Stimulated activated CD4-positive, alpha-beta T cell treated with anti-CD3 and anti-CD28 coated beads, Interleukin-15, amount 100 ng/mL, for 1 hour (primary cell): ENCODE measurements at places on chromosomes 6 and 20.

GRCh38 chr6:131844243-131844841, 36.5 kb downstream of the ENPP1 start:
- no peak for DNase-seq

- no peak for DNase-seq
These were observed 930.8 kb downstream of the TFAP2A start for GRCh38 chr6:9484091-9484490.

DNA sequence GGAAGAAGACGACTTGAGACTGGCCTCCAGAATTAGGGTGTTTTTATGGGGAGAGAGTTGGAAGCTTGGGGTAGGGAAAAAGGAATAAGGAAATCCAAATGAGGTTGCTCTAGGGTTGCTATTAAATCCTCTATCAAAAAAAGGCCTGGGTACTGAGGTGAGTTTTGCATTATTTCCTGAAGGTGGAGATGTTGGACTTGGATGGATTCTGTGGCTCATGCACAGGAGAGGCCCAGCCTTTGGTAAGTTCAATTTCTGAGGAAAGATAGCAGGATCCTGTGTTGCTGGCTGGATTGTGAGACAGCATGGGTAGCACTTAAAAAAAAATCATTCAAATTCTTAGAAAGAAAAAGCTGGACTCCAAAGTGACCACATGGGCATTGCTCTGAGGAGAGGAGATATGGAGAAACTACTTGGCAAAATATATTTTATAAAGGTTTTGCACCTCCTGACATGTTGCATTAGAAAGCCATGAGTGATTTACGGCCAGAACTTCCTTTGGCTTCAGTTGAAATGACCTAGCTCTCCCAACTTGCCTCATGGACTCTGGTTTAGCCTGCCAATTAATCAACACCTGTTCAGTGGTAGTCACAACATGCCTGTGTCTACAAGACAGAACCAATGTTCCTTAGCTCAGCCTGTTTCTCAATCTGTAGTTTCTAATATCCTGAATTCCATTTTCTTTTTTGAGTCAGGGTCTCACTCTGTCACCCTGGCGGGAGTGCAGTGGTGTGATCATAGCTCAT, 152.1 kb upstream of the RALGAPA2 start:
- no peak for DNase-seq

GRCh38 chr6:38187325-38187724, 367.8 kb downstream of the ZFAND3 start:
- DNase-seq, result no peak

- no peak for DNase-seq
These were observed 123.3 kb downstream of the TBX18 start for GRCh38 chr6:84641076-84641475.

DNA sequence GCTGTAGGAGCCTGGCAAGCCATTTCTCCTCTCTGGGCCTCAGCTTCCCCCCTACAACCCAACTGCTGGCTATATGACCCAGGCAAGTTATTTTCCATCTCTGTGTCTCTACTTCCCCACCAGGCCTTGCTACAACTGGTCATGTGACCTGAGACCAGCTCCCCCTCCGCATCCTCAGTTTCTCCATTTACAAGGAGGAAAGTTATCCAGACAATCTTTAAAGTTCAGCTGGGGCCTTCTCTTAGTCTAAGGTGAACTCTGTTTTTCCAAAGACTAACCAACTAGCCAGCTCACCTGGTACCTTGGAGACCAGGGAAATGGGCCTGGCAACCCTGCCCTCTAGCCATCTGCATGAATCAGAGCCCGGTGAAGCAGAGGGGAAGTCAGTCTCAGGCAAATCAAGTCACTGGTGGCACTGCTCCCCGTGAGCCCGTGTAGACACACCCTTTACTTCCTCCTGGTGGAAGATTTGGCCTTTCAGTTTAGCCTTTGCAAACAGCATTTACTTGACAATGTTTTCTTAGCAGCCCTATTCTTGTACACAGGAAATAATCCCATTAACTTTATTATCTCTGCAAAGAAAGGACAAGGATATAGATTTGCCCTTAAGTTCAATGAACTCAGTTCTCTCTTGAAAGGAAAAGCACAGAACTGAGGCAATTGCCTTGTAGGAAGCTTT, 157.7 kb downstream of the VEGFA start:
- no peak for DNase-seq

GRCh38 chr6:97067045-97067444, 142.5 kb downstream of the KLHL32 start:
- no peak for DNase-seq

DNA sequence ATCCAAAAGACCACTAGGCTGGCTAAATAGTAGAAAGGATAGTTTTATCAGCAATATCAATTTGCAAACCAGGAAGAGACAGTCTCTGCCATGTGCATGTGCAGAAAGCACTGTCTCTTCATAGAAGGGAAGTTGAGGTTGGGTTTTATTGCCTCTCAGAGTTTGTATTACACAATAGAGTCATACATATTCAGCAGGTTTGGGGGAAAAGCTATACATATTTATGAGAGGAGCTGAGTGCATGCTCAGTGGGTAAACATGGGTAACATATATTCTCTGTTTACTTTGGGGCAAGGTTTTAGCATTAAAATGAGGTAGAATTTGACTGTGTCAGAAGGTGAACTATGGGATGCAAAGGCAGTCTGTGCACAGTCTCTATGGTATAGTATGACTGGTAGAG, 14.9 kb downstream of the TMEM170B start:
- DNase-seq, result no peak

- no peak for DNase-seq
These were observed 77.2 kb downstream of the BACH2 start for GRCh38 chr6:90219209-90219985.

DNA sequence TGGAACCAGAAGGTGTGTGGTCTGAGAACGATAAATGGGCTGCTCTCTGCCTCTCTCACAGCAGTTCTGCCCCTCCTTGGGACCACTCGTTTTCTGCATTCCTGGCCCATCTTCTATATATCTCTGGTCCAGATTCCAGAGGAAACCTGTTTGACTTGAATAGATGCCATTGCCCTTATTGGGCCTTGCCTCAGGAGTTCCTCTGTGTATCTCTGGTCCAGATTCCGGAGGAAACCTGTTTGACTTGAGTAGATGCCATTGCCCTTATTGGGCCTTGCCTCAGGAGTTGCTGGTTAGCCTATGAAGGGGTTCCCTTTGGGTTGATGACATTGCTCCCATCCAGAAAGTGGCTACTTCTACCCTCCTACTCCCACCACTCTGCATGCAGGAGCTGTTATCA, 189.4 kb downstream of the SLC16A10 start:
- DNase-seq, result no peak

DNA sequence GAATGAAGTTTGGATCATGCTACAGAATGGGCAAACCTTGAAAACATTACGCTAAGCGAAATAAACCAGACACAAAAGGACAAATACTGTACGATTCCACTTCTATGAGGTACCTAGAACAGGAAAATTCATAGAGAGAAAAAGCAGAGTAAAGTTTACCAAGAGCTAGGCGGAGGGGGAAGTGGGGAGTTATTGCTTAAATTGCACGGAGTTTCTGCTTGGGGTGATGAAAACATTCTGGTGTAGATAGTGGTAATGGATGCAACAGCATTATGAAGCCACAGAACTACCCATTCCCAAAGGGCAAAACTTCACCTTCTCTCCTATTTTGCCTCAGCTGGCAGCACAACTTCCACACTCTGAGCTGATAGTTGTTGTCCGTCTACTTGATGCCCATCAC, 6.4 kb upstream of the PDYN start:
- DNase-seq, result no peak

DNA sequence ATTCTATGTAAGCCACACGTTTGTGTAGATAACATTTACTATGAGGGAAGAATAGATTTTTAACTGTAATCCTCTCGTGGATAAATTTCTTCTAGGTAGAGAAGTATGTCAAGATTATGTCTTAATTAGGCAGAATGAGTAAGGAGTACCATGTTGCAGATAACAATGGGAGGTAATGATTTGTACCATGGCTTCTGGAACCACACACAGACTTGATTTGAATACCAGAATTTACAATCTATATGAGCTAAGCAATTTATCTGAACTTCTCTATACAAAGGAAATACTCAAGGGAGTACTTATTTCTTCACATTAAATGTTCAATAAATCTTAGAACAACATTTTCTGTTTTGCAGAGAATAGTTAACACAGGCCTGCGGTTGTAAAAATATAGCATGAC, 51.5 kb downstream of the RPS12 start:
- DNase-seq, result no peak

DNA sequence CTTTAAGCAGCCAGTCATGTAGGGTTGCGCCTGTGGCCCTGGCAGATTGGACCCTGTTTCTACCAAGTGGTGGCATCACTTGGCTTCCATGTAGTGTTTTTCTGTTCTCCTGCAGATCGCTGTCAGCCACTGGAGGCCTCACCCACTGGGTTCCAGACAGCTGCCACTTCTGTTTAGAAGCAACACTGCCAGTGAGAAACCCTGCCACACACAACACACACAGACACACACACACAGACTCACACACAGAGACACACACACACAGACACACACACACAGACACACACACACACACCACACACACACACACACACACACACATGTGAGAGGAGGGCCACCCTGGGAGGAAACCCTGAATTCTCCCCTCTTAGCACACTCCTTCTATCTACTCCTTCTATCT, 51.8 kb downstream of the UTRN start:
- no peak for DNase-seq

DNA sequence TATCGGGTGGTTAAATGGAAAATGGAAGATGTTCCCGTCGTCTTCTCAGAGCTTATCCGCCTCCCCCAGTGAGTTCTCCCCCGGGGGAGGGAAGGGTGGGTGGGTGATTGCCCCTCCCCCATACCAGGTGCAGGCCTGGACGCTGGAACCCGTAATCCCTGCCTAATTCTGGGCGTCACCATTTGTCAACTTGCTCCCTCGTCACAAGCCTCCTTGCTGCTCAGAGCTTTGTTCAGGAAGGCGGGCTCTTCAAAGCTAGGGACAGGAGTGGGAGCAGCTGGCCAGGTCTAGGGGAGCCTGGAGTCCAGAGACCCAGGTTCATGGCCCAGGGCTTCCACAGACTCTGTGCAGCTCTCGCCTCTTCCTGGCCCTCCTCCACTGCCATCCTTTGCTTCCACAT, 25.6 kb downstream of the CDH22 start:
- DNase-seq, result no peak

- no peak for DNase-seq
These were observed 54.8 kb upstream of the AKIRIN2 start for GRCh38 chr6:87756858-87757257.

GRCh38 chr6:19789100-19789803, 47.9 kb upstream of the ID4 start:
- no peak for DNase-seq

- no peak for DNase-seq
These were observed 11.2 kb downstream of the ZCCHC3 start for GRCh38 chr20:308427-309038.

GRCh38 chr6:130115036-130115435, 96.7 kb downstream of the L3MBTL3 start:
- DNase-seq, result no peak

GRCh38 chr20:23752481-23753193, 1.9 kb upstream of the CST1 start:
- no peak for DNase-seq

DNA sequence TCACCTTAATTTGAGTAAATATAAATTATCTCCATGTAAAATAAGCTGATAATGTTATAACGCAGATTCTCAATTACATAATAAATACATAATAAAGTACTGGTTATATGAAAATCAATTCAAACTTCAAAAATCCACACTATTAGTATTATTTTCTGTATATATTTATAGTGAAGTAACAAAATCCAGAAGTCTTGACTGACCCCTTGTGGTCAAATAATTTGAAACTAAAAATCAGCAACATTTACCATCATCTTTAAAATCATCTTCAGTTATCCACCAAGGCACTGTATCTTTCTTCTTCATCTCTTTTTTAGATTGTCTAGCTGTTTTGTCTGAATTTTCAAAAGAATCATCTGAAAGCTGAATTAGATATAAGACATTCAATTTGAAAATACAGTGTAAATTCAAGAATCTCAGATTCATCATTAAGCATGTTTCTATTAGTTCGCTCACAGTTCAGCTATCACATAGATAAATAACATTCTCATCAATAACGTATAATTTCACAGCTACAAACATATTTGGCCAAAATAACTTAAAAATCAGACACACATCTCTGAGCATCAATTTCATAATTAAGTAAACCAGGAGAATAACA, 6.5 kb downstream of the CEP162 start:
- DNase-seq, result no peak

- no peak for DNase-seq
These were observed 83.3 kb upstream of the TNFAIP3 start for GRCh38 chr6:137783710-137784109.

DNA sequence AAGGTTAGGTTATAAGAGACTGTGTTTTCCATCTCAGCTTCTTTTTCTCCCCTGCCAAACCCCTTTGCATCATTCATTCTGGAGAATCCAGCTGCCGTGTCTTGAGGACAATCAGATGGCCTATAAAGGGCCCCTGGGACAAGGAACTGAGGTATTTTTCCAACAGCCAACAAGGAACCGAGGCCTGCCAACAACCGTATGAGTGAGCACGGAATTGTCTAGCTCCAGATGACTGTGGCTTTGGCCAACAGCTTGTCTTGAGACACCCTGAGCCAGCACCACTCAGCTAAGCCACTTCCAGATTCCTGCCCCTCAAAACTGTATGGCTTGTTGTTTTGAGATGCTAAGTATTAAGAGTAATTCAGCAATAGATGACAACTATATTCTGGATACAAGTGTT, 433.7 kb upstream of the HSF2 start:
- no peak for DNase-seq

GRCh38 chr6:65170273-65170672, 536.8 kb downstream of the EYS start:
- DNase-seq, result no peak

DNA sequence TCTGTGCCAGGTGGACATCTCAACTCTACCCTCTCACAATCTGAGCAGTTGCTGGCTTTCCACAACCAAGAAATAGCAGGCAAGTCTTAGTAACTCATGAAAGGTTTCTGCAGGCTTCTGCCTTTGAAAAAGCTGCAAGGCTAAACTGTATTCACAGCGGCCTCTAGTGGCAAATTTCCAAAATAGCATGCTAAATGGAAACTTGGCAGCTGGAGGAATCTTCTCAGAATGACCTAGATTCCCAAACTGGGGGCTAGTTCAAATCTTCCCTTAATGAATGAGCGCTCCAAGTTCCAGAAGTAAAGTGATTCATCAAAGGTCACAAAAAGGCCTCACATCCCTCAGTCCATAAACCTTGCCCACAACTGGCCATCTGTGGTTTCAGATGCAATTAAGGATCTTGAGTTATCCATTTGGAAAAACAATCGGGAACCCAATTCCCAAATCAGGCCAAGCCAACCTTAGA, 11.9 kb upstream of the CPNE5 start:
- DNase-seq, result no peak

GRCh38 chr6:16334671-16335070, 96.3 kb downstream of the GMPR start:
- DNase-seq, result no peak

DNA sequence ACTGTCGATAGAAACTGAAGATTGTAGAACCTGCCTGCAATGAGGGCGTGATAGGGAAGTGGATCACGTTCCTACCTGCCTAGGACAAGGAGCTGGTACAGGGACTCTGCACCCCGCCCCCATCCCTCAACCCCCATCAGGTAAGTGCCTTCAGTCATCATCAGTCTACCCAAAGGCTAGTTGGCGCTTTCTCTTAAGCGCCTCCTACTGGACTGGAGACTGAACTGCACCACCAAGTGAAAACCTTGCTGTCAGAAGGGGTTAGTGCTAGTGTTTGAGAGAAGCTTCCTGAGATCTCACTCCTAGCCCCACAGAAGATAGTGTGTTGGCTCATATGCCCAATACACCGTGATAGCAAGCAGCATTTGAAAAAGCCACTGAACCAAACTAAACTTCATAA, 706.5 kb upstream of the MAN1A1 start:
- no peak for DNase-seq
